ENCODE measurements at places on chromosomes 12 and 14.

- no peak for DNase-seq
These were observed 87.4 kb downstream of the GTF2A1 start for GRCh38 chr14:81133400-81133799.

GRCh38 chr14:75514673-75515628, 7.3 kb upstream of the BATF start:
- DNase-seq: no peak

GRCh38 chr12:129393357-129393937, 510.4 kb downstream of the TMEM132D start:
- DNase-seq: no peak

DNA sequence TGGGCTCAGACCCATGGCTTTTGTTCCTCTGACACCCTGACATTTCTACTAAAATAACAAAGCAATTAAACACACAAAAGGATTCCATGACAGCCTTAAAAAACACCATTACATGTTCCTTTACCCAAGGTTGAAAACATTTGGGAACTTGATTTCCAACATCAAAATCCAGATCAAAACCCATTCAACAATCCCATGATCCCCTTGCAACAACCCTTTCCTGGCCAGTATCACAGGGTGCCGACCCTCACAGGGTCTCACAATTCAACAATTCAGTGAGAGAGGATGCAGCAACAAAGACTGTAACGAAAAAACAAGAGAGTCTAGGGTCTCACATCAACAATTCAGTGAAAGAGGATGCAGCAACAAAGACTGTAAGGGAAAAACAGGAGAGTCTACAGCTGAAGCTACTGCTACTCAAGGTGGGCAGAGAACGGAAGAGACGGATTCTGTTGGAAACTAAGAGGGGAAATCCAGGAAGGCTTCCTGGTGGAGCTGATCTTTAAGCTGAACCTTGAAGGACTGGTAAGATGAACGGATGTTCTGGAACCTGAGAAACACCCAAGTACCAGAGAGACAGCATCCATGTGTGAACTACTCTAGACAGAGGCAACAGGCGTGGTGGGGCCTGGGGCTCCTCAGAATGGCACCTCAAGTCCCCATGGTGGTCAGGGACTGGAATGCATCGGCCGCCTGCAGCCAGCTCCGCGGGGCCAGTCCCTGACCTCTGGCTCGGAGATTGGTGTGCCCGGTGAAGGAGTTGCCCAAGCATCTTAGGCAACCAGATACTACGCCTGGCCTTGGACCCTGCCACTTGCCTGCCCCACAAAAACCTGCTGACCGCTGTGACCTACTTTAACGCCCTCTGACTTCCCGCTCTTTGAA, 22.7 kb upstream of the ZFP36L1 start:
- DNase-seq: no peak

DNA sequence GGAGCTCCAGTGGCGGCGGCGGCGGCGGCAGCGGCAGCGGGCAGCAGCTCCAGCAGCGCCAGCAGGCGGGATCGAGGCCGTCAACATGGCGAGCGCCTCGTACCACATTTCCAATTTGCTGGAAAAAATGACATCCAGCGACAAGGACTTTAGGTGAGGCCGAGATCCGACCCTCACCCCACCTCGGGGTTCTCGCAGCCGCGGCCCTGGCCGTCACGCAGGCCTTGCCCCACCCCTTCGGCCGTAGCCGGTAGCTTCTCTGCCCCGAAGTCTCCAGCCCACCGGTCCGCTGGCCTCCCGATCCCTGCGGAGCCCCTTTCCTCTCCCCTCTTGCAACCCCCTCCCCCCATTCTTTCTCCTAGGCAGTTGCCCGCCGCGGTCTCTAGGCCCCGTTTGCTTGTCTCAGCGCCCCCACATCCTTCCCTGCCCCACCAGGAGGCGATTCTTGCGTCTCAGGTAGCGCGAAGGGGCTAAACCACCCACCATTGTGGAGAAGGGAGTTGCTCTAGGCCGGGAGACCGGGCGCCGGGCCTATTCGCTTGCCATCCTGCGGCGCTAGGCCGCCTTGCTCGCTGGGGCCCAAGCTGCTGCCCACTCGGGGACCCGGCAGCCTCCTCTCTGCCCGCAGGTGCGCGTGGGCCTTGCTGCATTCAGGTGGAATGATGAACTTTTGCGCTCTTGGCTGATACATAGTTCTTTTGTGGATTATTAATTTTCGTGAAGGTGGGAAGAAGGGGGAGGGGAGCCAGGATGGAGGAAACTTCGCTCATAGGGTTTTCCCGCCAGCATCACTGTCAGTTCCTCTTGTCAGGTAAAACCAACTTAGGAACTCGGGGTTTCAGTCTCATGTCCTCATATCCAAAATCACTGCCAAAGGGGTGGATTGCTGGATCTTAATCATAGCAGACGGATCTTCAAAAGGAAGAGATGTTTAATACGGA, 745 bp downstream of the CAND1 start:
- peak; percentile 22 for DNase-seq

DNA sequence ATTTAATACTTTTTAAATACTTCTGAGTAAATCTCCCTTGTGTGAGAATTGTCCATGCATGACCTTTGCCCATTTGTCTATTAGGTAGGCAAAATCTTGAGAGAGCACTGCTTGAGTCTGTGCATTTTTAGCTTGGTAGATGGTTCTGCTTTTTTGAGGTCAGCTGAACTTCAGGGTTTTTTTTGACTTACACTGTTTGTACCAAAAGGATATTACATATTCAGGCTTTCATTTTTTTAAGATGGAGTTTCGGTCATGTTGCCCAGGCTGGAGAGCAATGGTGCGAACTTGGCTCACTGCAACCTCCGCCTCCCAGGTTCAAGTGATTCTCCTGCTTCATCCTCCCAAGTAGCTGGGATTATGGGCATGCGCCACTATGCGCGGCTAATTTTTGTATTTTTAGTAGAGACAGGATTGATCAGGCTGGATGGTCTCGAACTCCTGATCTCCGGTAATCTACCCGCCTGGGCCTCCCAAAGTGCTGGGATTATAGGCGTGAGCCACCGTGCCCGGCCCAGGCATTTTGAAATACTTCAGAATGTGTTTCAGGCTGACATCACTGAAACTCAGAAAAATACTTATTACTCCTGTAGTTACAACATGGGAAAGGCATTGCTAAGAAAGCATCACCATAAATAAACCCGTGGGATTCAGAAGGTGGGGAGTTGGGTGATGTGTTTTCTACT, 11.1 kb downstream of the RASSF3 start:
- DNase-seq: no peak

DNA sequence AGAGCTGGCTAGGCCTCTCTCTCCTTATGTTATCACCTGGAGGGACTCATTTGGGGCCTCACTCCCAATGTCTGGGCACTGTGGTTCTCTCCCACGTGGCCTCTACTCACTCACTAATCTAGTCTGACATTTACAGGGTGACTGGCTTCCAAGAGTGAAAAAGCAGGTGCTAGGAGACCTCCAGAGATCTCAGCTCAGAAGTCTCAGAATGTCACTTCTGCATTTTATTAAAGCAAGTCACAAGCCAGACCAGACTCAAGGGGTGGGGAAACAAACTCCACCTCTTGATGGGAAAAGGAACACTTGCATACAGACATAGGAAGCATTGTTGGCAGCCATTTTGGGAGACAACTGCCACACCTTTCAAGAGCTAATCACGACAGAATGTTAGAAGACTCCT, 175.9 kb downstream of the MON2 start:
- DNase-seq: no peak

DNA sequence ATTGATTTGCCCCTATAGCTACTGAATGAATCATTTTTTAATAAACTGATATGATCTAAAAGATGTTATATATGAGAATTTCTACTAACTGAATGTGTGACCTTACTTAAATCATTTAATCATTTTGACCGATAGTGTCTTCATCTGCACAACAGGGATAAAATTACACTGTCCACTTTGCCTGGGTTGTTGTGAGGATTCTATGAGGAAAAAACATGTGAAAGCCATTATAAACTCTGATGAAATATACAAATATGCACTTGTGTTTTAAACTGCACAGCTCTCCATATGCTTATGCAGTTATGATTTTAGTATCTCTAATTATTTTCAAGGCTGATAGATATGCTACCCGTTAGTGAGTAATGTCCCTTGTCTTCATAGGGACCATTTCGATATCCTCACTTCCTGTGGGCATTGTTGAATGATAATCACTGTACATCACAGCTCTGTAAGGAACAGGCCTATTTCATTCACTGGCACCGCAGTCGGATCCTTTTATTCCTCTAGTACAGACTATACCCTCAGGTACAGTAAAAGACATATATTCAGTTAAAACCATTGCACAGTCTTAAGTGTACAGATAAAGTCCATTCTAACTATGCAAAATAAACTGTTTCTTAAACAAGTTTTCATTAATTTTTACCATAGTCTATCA, 88.7 kb upstream of the RAP1B start:
- no peak for DNase-seq

All from activated gamma-delta T cell treated with anti-CD3 and anti-CD28 coated beads, Interleukin-2, amount 50 U/mL, for 16 hours (primary cell).